H9 (cell line): ENCODE measurements at places on chromosomes 4 and X. TPM values are rescaled to one million over a fixed set of nuclear protein-coding genes. Genes with fewer than 3 reads are reported as not detected.

The SLC25A5 gene
- total RNA-seq = 454 and 472 TPM in 2 replicates

- H3K4me1 ChIP-seq = no peaks in the 10 kb centered on the region
- H3K4me3 ChIP-seq = no peak overlapping the region
- no peak for DNase-seq
- H3K27ac ChIP-seq = no peak overlapping the region
- H3K36me3 ChIP-seq = peaks cover 22% of the 10 kb centered on the region
Measured at GRCh38 chr4:100269446-100269845, 79.2 kb upstream of the DDIT4L start.

The ADGRA3 gene
- total RNA-seq = 54.4 and 56.5 TPM in 2 replicates

DNA sequence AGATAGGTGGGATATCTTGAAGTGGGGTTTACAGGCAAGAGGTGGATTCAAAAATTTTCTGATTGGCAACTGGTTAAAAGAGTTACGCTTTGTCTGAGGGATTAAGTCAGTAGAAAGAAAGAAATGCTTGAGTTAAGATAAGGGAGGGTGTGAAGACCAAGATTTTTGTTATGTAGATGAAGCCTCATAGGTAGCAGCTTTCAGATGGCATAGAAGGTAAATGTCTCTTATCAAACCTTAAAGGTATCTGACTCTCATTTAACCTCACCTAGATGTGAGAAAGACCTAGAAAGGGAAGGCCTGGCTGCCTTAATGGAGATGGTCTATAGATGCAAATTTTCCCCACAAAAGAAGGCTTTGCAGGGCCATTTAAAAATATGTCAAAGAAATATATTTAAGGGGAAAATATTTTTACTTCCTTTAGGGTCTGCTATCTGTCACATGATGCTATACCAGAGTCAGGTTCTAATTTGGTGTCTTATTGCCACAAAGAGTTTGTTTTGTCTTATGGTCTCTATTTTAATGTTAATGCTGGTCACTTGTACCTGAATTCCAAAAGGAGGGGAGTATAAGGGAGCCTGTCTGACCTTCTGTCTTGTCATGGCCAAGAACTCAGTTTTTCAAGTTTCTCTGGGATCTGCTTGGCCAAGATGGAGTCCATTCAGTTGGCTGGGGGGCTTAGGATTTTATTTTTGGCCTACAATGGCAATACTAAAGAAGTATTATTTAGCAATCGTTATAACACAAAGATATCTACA is 699.1 kb upstream of the AMOT start:
- H3K27ac ChIP-seq = peak overlapping the region; percentile 85
- DNase-seq = no peak
- no peaks in the 10 kb centered on the region; the same call in 1 of the 2 replicates for H3K4me1 ChIP-seq
- H3K4me3 ChIP-seq = no peak overlapping the region
- no peaks in the 10 kb centered on the region for H3K27me3 ChIP-seq

DNA sequence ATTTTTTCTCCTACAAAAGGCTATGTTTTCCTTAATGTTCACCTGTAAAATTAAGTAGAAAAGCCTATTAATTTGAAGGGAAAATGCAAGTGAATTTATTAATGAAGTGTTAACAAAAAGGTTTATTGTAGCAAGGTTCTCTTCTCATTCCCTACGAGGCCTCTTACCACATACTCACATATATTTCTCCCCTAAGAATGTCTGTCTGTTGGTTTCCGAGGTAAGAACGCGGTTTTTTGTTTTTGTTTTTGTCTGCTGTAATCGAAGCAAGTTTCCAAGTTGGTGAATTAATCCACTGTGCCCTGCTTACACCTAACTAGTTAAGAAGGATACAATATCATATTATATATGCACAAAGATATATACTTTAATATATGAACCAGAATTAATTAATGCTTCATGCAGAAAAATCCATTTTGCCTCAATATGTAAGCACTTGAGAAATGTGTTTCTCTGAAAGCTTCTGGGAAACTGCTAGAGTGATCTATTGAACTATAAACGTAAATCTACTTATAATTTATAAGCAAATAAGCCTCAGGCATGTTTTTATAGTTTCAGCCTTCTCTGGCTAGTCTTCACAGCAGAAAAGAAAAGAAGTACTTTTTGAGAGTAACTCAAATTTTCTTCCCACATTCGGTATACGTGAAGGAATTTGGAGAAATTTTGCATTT is 120.8 kb downstream of the EGF start:
- no peak overlapping the region for H3K4me3 ChIP-seq
- H3K4me1 ChIP-seq = no peaks in the 10 kb centered on the region; the same call in 1 of the 2 replicates
- no peak for DNase-seq
- H3K36me3 ChIP-seq = no peaks in the 10 kb centered on the region

DNA sequence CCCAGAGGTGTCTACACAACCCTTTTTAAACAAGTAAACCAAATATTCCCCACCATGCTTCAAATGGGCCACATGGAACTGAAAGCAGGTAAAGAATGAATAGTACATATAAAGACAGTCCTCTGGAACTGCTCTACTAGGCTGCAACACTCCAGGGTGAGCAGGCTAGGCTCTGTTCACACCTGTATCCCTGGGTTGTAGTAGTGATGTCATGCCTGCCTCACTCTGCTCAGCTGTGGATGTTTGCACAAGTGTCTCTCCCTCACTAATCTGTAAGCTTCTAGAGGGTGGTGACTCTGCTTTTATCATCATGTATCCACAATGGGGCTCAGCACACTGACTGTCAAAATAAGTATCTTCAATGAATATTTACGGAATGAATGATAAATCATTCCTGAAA is 20.4 kb downstream of the LEF1 start:
- no peak for DNase-seq
- peaks cover 2% of the 10 kb centered on the region; the same call in 1 of the 2 replicates for H3K27me3 ChIP-seq
- no peaks in the 10 kb centered on the region for H3K36me3 ChIP-seq
- H3K4me3 ChIP-seq = no peak overlapping the region

DNA sequence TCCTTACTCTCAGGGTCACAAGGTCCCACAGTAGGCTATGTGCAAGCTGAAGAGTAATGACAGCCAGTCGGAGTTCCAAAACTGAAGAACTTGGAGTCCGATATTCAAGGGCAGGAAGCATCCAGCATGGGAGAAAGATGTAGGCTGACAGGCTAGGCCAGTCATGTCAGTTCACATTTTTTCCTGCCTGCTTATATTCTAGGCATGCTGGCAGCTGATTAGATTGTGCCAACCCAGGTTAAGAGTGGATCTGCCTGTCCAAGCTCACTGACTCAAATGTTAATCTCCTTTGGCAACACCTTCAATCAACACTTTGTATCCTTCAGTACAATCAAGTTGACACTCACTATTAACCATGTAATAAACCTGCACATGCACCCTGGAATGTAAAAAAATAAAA is 960.9 kb upstream of the HS3ST1 start:
- no peak overlapping the region for H3K27ac ChIP-seq
- H3K36me3 ChIP-seq = no peaks in the 10 kb centered on the region
- no peaks in the 10 kb centered on the region for H3K4me1 ChIP-seq

The IGFBP7 gene
- 0.37 and 0.42 TPM in 2 replicates for total RNA-seq

The ERAS gene
- total RNA-seq = 0.18 TPM in 1 of 2 replicates, not detected in the other

- no peak overlapping the region for H3K27ac ChIP-seq
- no peaks in the 10 kb centered on the region; the same call in 2 of the 3 replicates for H3K36me3 ChIP-seq
- no peak overlapping the region for H3K4me3 ChIP-seq
- no peaks in the 10 kb centered on the region for H3K4me1 ChIP-seq
- H3K27me3 ChIP-seq = no peaks in the 10 kb centered on the region
Measured at GRCh38 chr4:12875640-12876243, 608.4 kb downstream of the RAB28 start.

GRCh38 chr4:124111922-124112321 is 600.6 kb downstream of the ANKRD50 start:
- no peaks in the 10 kb centered on the region for H3K27me3 ChIP-seq
- peak; percentile 34 for DNase-seq
- H3K27ac ChIP-seq = no peak overlapping the region

- H3K4me3 ChIP-seq = no peak overlapping the region
- H3K27ac ChIP-seq = no peak overlapping the region
- DNase-seq = no peak
- no peaks in the 10 kb centered on the region for H3K27me3 ChIP-seq
- H3K36me3 ChIP-seq = no peaks in the 10 kb centered on the region
Measured at GRCh38 chr4:78235800-78236199, 178.7 kb downstream of the FRAS1 start.

DNA sequence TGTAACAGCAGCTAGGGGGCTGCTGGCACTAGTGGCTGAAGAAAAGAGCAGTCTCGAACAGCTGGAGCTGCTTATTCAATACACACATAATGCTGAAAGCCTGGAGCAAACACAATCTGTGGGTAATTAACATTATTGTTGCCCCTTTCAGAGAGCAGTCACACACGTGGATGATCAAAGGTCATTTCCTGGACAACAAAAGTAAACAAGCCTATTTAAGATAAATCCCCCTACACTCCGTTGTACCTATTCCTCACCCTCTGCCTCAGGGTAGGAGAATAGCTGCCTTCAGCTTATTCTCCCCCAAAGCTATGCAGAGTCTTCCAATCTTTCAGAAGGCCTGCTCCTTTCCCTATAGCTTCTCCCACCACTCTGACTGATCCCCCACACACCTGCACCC is 803.9 kb downstream of the C4orf33 start:
- H3K4me3 ChIP-seq = no peak overlapping the region
- no peaks in the 10 kb centered on the region for H3K4me1 ChIP-seq
- H3K36me3 ChIP-seq = peaks cover 18% of the 10 kb centered on the region
- DNase-seq = no peak

The RAB33A gene
- 0.59 and 0.92 TPM in 2 replicates for total RNA-seq

DNA sequence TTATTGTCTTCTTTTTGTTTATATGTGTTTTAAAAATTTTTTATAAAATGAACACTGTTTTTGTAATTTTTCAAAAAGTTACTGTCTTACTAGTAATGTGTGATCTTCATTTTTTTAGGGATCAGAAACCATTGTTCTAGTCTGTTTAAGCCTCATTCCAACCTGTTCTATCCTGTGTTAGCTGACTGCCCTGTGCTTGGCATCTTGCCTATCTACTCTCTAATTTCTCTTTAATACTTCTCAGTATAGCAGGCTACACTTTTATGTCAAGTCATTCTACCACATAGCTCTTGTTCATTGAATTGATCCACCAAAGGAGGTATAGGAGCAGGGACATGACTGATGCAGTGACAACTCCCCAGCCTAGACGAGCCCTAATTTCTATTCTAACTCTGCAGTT is 70.2 kb upstream of the PLS3 start:
- DNase-seq = no peak
- H3K4me3 ChIP-seq = no peak overlapping the region
- no peaks in the 10 kb centered on the region for H3K4me1 ChIP-seq

GRCh38 chrX:22121161-22121560 is 89.0 kb downstream of the PHEX start:
- no peak overlapping the region for H3K27ac ChIP-seq
- DNase-seq = no peak
- H3K4me1 ChIP-seq = no peaks in the 10 kb centered on the region
- H3K4me3 ChIP-seq = no peak overlapping the region

The PDE6B gene
- total RNA-seq = 10.2 and 10.8 TPM in 2 replicates

The NXF2B gene
- total RNA-seq = not detected in 2 replicates

- no peaks in the 10 kb centered on the region for H3K27me3 ChIP-seq
- H3K4me3 ChIP-seq = no peak overlapping the region
- H3K4me1 ChIP-seq = 0 out of 2 replicates have a peak, but pooled peaks cover 5% of the 10 kb centered on the region
- no peaks in the 10 kb centered on the region for H3K36me3 ChIP-seq
- no peak for DNase-seq
Measured at GRCh38 chr4:142528433-142528832, 317.7 kb downstream of the INPP4B start.

DNA sequence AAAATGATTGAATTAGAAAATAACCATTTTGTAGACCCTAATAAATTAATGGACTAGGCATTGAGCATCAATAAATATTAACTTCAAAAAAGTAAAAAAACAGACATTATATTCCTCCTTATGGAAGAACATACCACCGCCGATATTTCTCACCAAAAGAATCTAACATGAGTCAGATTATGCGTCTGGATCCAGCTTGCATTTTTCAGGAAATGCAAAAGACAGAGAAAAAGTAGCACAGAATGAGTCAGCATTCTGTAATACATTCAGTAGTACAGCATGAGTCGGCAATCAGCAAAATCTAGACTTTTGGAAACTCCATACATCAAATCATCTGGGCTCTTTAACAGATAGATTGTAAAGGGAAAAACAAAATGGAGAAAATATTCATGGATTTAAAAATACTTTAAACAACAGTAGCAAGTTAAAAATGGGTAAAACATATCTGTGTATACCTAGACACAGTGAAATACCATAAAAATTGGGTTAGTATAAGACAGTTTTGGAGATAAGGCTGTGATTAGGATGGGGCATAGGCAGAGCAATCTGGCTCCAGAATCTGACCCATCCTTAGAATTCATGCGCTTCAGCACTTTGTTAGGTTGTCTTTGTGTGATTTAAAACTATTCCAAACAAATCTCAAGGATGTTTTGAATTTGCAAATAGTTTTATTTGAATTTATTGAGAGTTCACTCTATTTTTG is 633.0 kb upstream of the FAM241A start:
- no peaks in the 10 kb centered on the region for H3K27me3 ChIP-seq
- H3K27ac ChIP-seq = no peak overlapping the region
- DNase-seq = no peak
- no peaks in the 10 kb centered on the region for H3K4me1 ChIP-seq
- H3K4me3 ChIP-seq = no peak overlapping the region

The SERPINA7 gene
- not detected in 2 replicates for total RNA-seq

The TSPAN6 gene
- 61.3 and 62.8 TPM in 2 replicates for total RNA-seq

The IL15 gene
- total RNA-seq = 0.39 and 0.61 TPM in 2 replicates
